ENCODE measurements at places on chromosomes 3 and 15. TPM values are rescaled to one million over a fixed set of nuclear protein-coding genes. Genes with fewer than 3 reads are reported as not detected.

MRAS gene
- 56.0 TPM for total RNA-seq

LDHAL6B gene
- total RNA-seq, result 2.1 TPM

DNA sequence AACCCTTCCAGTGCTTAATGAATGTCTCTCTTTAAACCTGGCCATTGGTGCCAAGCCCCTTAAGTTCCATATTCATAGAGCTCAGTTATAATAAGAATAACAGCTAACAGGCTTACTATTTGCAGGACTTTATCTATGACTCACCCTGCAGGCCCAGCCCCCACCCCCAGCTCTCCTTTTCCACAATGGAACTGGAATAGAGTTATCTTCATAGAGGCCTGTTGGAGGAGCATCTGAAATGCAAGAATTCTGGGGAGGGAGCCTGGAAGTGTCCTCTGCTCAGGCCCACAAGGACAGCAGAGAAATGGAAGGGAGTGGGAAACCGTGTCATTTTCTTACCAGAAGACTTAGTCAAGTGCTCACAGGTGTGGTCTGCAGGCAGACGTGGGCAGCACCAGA is 52.8 kb downstream of the SEMA5B start:
- no peaks in the 10 kb centered on the region for H3K27me3 ChIP-seq
- no peak overlapping the region for H3K27ac ChIP-seq
- no peak for DNase-seq
- H3K4me1 ChIP-seq, result peaks cover 12% of the 10 kb centered on the region
- H3K4me3 ChIP-seq, result no peak overlapping the region
- no peaks in the 10 kb centered on the region for H3K36me3 ChIP-seq

- H3K4me3 ChIP-seq, result no peak overlapping the region
- H3K36me3 ChIP-seq, result no peaks in the 10 kb centered on the region
- no peaks in the 10 kb centered on the region for H3K27me3 ChIP-seq
- H3K4me1 ChIP-seq, result peaks cover 28% of the 10 kb centered on the region
- no peak for DNase-seq
Measured at GRCh38 chr3:113057117-113057516, 66.3 kb downstream of the GTPBP8 start.

DNA sequence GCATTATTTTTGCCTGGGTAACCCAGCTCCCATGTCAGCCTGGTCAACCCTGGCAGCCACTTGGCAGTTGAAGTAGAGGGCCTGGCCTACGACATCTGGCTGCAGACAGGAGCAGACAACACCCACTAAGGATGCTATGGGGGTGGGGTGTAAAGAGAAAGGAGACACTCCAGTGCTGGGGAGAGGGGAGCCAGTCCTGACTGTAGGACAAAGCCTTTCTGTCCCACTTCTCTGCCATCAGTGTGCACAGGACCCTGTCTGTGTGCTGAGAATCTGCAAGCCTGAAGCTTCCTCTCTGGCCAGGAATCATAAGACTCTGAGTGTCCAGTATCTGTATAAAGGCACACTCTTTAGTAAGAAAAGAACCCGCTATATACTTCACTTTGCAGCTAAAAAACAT is 96.3 kb upstream of the CHRM5 start:
- no peaks in the 10 kb centered on the region for H3K27me3 ChIP-seq
- H3K27ac ChIP-seq, result no peak overlapping the region
- H3K36me3 ChIP-seq, result no peaks in the 10 kb centered on the region
- no peaks in the 10 kb centered on the region for H3K4me1 ChIP-seq
- DNase-seq, result no peak
